ENCODE measurements at places on chromosomes 7 and 10.

DNA sequence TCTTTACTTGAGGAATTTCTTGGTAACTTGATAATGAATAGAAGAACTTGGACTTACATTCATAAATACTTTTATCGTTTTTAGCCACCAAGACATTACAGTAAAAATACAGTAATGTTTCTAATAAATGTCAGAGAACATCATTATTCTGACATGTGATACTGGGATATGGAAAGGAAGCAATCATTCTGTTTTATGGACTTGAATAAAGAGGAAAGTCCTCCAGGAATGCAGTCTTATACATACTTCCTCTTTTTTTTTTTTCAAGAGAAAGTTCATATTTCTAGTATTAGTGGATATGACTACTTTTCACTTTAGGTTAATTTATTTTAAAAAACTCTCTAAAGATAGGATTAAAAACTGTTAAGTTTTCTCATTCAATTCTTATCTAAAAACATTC is 220.0 kb upstream of the SEMA3C start:
- DNase-seq: no peak

DNA sequence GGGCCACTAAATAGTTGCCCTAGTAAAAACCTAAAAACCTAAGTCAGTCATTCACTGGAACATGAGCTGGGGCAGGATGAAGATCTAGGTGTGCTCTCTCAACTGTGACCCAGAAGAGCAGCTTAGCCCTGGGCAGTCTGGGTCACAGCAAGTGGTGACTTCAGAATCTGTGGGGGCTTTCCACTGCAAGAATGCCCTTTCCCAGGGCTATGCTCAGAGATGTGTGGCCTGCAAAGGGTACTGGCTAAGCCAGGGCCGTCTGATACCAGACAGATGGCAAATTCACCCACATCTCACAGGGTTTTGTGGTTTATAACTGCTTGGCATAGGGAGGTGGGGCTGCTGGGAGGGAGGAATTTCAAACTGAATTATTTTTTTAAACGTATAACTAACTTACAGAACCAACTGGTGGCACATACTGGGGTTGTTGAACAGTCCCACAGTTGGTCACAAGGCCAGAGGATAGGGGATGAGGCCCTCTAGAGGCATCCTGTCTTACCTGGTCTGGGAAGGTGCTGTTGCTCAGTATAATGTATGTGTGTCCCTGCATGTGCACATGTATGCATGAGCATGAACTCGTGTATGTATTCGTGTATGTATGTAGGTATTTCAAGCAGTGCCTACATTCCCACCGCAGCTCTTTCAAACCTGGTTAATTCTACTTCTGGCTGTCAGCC is 63.2 kb downstream of the PRPF18 start:
- no peak for DNase-seq

GRCh38 chr7:37532636-37533035 is 84.0 kb upstream of the ELMO1 start:
- DNase-seq: no peak

DNA sequence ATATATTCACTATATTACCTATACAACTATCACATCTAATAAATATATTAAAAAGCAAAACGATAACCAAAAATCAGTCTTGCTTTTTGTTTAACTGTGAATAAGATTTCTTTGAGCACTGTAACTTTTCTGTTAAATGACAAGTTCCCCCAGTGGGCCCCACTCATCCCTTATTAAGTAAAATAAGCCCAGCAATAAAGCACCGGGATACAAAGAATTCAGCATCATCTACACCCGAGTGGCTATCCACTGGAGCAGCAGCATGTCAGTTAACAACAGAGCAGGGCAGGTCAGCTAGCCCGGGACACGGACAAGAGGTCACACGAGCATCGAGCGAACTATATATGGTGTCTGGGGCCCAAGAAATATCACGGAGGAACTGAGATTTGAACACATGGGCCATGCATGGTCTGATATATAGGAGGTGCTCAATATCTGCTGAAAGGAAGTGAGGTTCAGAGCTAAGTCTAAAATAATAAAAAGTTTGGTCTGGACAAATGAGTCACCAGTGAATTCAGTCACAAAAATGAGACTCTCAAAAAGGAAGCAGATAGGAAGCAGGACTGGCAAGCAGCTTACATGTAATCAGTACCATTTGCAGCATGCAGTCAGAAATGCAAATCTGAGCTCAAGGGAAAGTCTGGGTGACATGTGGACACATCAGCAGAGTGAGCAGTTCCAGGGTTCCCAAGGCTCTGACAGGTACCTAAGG is 4.1 kb downstream of the ERCC6 start:
- DNase-seq: no peak

DNA sequence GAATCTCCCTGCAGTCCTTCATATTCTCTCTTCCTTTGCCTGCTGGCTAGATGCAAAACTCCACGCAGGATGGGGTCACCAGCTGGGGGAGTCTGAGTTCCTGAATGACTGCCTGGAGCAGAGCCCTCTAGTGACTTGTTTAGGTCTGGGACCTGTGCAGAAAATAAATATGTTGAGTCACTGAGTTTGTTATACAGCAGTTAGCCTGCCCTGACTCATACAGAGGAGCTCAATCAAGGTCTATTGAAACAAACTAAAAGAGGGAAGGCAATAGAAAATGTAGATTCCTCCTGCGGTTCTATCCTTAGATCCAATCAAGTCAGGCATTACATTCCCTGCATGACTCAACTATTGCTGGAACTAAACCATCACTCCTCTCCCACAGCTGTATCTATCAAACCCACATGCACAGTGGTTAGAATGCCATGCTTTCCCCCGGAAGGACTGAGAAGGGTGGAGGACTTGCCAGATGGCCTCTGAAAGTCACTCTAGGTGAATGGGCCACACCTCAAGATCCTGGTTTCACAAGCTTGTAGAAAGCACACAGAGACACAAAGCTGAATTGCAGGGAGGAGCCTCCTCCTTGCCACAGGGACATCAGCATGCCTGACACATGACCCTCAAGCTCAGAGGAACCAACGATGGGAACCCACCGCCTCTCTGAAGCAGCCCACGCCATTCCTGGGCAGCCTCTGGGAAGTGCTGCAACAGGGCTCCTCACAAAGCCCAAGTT is 73.9 kb downstream of the SH3PXD2A start:
- peak; percentile 13 for DNase-seq

- no peak for DNase-seq
Measured at GRCh38 chr10:83372646-83373045, 766.7 kb upstream of the GHITM start.

GRCh38 chr7:111532625-111533024 is 29.7 kb downstream of the IMMP2L start:
- peak; percentile 96 for DNase-seq

DNA sequence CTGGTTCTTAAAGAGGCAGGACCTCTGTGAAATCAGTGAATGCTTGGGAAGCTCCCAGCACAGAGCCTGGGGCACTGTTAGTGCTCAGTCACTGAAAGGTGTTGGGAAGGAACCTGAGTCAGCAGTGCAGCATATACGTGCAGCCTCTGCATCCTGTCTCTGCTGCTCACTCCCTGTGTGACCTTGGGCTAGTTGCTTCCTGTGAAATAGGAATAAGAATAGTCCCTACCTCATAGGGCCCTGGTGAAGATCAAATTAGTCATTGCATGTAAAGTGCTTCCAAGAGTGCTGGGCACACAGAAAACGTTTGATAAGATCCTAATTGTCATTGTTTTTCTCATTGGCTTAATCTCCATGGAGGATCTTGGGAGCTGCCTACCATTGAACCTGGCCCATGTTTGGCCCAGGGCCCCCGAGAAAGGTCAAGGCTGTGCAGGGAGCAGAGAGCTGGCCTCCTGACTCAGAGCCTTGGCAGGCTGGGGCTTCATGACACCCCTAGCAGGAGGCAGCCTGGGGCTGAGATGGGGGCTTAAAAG is 73.3 kb upstream of the COL13A1 start:
- DNase-seq: no peak

- DNase-seq: peak; percentile 87
Measured at GRCh38 chr10:125531465-125531864, 151.5 kb downstream of the TEX36 start.

DNA sequence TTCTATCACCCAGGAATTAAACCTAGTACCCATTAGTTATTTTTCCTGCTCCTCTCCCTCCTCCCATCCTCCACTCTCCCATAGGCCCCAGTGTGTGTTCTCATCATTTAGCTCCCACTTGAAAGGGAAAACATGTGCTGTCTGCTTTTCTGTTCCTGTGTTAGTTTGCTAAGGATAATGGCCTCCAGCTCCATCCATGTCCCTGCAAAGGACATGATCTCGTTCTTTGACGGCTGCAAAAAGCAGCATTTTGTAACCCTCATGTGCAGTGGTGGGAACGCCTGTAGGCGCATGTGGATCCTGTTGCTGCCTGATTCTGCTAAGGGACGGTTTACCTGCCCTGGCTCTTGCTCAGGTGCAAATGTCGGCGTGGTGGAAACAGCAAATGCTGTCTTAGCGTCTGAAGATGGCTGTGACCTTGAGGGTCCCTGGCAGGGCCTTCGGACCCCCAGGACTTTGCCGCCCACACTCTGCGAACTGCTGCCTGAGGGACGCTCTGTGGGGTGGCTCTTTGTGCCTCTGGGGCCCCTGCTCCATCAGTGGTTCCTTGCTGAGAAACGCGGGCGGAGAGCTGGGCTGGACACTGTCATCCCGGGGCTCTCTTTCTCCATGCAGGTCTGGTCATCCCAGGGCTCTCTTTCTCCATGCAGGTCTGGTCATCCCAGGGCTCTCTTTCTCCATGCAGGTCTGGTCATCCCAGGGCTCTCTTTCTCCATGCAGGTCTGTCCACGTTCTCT is 5.6 kb upstream of the MTG1 start:
- DNase-seq: no peak

- DNase-seq: no peak
Measured at GRCh38 chr7:40986351-40986873, 716.5 kb downstream of the INHBA start.

- peak; percentile 41 for DNase-seq
Measured at GRCh38 chr10:35336921-35337823, 863 bp downstream of the CCNY start.

DNA sequence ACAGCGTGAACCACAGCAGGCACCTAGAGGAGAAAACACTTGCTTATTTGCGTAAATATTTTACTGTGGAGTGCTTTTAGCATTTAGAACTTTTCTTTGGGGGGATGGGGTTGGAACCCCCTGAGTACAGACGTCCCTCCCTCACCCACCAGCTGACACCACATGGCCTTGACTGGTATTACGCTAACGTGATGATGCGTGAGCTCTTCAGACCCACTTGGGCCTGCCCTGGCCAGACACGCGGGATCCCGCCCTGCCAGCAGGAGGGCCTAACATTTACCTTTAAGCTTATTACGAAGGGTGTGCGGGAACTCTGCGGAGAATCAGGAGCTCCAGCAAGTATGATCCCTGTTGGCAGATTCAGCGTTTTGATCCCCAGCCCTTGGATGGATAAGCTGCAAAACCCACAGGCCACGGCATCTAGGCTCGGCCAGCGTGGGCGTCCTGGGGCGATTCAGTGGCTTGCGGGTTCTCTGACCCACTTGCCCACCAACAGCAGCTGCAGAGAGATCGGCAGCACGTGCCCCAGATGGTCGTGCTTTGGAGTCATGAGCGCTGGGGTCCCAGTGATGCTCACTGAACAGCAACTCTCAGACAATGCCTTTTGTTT is 545.5 kb upstream of the FOXK1 start:
- no peak for DNase-seq

- DNase-seq: no peak
Measured at GRCh38 chr7:8382004-8382730, 51.2 kb upstream of the NXPH1 start.

DNA sequence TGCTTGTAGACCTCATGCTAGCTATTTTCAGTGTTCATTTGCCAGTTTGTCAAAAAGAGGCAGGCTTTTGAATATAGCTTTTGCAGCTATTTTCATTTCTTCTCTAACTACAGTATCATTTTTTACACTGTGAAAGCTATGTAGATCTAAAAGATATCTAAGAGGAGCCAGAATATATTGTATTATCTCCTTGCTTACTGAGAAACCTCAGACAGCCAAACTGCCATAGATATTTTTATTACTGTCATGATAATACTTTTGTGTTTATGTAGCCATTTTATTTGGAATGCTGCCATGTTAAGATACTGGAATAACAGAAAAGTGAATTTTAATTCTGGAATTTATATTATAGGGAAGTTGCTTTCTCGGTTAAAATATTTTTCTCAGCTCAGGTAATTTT is 37.2 kb downstream of the ANKIB1 start:
- no peak for DNase-seq

GRCh38 chr10:6142644-6143043 is 53.8 kb downstream of the RBM17 start:
- DNase-seq: no peak

DNA sequence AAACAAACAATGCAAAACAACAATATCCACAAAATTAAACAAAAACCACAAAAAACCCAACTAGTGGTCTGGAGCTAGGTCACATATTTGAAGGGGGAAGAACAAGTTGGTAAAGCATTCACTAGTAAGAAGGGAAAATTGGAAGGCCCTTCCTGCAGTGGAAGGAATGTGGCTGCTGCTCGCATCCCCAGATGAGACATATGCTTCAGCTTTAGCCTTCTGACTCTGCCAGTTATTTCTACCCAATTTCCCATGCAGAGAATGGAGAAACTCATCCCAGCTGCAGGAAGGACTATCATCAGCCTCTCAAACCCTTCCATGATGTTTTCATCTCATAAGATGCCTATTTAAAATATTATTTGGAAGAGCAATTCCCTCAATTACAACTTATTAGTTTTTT is 176.6 kb downstream of the BMPER start:
- no peak for DNase-seq

DNA sequence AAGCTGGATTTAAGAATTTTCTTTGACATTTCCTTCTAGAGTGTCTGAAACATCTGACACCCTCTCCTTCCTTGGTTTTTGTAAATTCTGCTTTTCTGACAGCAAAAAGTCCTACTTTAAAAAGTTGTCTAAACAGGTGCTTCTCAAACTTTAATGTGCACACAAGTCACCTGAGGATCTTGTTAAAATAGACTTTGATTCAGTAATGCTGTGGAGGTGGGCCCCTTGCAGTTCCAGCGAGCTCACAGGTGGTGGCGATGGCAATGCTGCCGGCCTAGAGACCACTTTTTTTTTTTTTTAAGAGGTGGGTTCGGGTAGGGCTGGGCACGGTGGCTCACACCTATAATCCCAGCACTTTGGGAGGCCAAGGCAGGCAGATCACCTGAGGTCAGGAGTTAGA is 77.1 kb downstream of the ABCC2 start:
- DNase-seq: peak; percentile 1

- no peak for DNase-seq
Measured at GRCh38 chr10:127194111-127194510, 2.3 kb downstream of the INSYN2A start.

DNA sequence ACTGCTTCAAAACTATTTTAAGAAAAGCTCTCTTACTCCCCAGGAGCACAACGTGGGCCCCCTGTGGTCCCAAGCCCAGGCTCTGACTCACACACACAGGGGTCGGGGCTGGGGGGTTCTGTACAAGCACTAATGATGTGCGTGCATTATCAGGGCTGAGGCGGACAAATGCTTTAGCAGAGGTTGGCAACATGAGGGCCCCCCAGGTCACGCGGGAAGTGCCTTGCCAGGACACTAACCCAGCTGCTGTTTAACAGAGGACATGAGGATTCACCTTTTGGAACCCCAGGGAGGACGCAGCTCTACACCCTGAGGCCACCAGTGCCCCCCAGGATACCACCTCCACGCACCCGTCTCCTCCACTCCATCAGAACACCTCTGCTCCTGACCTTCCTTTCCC is 342.8 kb downstream of the DNAJB6 start:
- DNase-seq: no peak

GRCh38 chr7:71694665-71695064 is 562.7 kb downstream of the GALNT17 start:
- peak; percentile 67 for DNase-seq
